ENCODE measurements at places on chromosomes 2 and 18.

GRCh38 chr2:120290737-120291136 is 38.1 kb downstream of the RALB start:
- DNase-seq: no peak

- no peak for DNase-seq
Observed at GRCh38 chr2:160324917-160325316, 124.8 kb upstream of the ITGB6 start.

DNA sequence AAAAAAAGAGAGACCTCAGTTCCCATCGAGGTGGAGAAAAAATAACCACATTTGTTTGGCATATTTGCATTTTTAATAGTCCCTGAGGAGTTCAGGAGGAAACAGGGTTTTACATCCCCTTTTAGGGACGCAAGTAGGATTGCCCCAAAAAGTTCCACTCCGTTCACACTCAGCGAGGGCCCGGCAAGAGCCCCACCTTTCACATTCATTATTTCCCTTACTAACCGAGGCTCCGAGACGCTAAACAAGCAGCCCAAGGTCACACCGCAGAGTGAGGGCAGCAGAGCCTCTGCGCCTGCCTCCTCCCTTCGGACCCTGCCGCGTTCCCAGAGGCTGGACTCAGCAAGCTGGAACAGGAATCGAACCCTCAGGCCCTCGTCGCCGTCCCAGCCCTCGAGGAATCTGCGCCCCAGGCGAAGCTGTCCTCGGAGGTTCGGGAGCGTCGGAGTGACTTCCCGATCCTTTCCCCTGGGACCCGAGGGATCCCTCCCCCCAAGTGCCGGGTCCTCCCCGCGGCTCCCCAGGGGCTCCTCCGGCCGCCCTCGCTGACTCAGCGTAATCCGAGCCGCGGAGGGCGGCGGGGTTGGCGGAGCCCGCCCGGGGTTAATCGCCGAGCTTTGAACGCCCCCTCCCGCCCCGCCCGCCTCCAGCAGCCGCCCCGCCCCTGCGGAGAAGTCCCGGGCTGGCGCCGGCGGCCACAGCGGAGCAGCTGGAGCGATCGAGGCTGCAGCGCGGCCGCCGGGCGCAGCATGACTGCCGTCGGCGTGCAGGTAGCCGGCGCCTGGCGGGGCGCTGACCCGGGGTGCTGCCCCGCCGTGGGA is at the start of gene TMEM37:
Gene TMEM37 (plus strand): TSS at position 700 of the 821 bp plus-strand sequence. CDS start 50 bp downstream, at position 750.
- peak; percentile 0 for DNase-seq

GRCh38 chr2:229269941-229270340 is 1.1 kb downstream of the PID1 start:
- DNase-seq: no peak
